H4 (cell line): ENCODE measurements at places on chromosomes 4 and X.

- no peak for DNase-seq
Observed at GRCh38 chr4:23811161-23811560, 78.7 kb downstream of the PPARGC1A start.

GRCh38 chr4:57131849-57132742, 21.9 kb upstream of the IGFBP7 start:
- DNase-seq = no peak

GRCh38 chr4:89166971-89167475, 55.7 kb downstream of the TIGD2 start:
- no peak for DNase-seq

- DNase-seq = no peak
Observed at GRCh38 chr4:37138019-37138653, 106.4 kb upstream of the NWD2 start.

DNA sequence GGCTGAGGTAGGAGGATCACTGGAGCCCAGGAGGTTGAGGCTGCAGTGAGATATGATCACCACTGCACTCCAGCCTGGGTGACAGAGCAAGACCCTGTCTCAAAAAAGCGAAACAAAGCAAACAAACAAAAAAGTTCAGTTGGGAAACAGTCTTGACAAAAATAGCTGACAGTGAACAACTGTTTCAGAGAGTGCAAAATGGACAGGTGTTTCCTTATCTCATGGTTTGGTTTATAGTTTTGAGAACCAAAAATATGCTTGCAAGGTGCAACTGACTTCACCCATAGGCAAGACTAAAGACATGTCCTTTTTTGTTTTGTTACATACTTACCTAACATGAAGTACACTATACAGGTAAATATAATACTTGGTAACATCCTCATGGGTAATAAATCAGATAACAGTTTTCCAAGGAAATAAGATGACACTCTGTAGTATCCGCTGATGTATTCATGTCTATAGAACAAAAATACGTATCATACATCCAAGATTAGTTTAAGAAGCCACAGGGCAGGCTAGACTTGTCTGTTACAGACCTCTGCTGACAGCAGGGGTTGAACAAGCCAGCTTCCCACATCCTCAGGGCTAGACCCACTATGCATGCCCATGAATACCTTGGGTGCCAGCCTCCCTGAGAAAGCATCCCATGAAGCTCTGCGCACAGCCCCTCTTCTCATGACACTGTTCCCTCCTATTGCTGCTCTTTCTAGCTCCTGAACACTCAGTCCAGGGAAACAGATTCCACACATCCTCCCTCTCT, 59.3 kb downstream of the ABCG2 start:
- DNase-seq = no peak

- DNase-seq = no peak
Observed at GRCh38 chr4:121712001-121712651, 15.3 kb upstream of the ANXA5 start.
